Tibial nerve (tissue), 4 donors: ENCODE measurements at places on chromosomes 4 and X.

DNA sequence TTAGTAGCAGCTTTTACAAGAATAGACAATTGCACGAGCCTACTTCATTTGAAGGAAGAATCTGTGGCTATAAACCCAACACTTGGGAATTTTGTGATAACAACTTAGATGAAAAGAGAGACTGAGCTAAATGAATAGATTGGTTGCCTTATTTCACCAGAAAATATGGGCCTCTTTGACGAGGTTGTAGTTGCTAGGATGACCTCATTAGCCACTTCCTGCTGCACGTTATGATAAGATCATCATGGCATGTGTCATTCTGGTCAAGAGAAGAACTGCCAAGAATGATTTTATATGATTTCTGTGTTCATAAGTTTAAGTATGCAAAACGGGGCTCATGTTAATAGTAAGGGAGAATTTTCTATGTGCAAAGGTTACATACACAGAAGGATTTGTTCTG is 321.9 kb upstream of the GIMD1 start:
- H3K27ac ChIP-seq, result no peak overlapping the region
- no peaks in the 10 kb centered on the region for H3K4me1 ChIP-seq
- H3K4me3 ChIP-seq, result no peak overlapping the region
- no peaks in the 10 kb centered on the region for H3K36me3 ChIP-seq
- no peaks in the 10 kb centered on the region for H3K27me3 ChIP-seq

DNA sequence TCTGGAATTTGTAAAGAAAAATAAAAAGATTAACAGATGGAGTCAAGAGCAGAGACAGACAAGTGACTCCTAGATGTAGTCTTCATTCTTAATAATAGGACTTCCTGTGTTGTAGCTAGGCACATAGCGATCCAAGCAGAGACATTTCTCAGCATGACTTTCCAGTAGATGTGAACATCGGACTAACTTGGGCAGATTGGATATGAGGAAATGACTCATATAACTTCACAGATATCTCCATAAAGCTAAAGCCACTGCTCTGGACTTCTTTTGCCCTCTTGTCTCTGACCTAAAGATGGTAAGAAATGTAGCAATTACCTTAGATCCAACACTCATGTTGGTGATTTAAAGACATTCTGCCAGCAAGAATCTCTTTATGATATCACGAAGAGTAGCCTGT is 131.7 kb downstream of the EPHA5 start:
- no peak overlapping the region for H3K4me3 ChIP-seq
- no peaks in the 10 kb centered on the region for H3K36me3 ChIP-seq
- no peak for DNase-seq
- H3K4me1 ChIP-seq, result no peaks in the 10 kb centered on the region
- no peak overlapping the region for H3K27ac ChIP-seq
- H3K27me3 ChIP-seq, result no peaks in the 10 kb centered on the region

GRCh38 chrX:101393530-101394305 is 2.9 kb downstream of the RPL36A start:
- DNase-seq, result no peak
- no peak overlapping the region for H3K4me3 ChIP-seq
- H3K27me3 ChIP-seq, result peaks cover 3% of the 10 kb centered on the region
- no peak overlapping the region for H3K27ac ChIP-seq
- H3K36me3 ChIP-seq, result no peaks in the 10 kb centered on the region

DNA sequence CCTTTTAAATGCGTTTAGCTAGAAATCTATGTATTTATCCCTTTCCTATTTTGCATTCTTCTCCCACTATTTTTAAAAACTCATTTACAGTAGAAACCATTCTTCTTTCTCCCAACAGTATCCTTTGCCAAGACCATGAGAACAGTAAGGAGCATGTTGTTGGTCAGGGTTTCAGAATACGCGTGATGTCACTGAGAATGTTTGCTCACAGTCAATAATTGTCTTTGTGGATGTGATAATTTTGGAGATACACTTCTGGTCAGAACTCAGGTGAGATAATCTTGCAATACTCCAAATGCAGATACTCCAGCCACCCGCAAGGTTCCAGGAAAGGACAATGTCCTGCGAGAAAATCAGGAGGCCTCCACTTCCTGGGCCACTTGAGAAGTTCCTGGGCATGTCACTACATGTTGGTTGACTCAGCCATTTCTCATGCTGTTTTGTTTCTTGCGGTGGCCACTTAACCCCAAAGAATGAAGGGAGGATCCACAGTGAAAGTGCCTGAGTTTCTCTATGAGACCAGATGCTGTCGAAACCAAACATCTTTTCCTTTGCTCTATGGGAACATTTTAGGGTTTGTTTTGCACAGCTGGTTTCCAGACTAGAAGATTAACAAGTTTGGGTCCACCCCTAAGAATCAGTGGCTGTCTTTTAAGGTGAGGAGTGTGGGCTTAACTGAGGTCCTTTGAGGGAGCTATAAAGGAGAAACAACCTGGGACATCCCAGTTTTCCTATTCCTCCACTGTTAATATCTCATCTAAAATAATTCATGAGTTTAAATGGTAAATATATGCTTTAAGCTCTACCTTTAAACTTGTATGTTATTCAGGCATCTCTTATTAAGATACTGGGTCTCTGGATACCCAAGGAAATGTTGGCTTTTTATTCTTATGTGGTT is 116.0 kb downstream of the SOWAHB start:
- no peaks in the 10 kb centered on the region for H3K4me1 ChIP-seq
- H3K27ac ChIP-seq, result peak overlapping the region; percentile 54
- no peak overlapping the region for H3K4me3 ChIP-seq
- no peak for DNase-seq
- no peaks in the 10 kb centered on the region for H3K36me3 ChIP-seq

GRCh38 chrX:134460862-134461220 is 876 bp downstream of the HPRT1 start:
- DNase-seq, result no peak
- H3K36me3 ChIP-seq, result no peaks in the 10 kb centered on the region
- no peak overlapping the region for H3K27ac ChIP-seq
- peak overlapping the region; percentile 86 for H3K4me3 ChIP-seq
- H3K27me3 ChIP-seq, result no peaks in the 10 kb centered on the region
- H3K4me1 ChIP-seq, result no peaks in the 10 kb centered on the region

- H3K27ac ChIP-seq, result no peak overlapping the region
- no peaks in the 10 kb centered on the region for H3K4me1 ChIP-seq
- no peak overlapping the region for H3K4me3 ChIP-seq
These were observed 28.3 kb upstream of the AP1S2 start for GRCh38 chrX:15882704-15883539.

DNA sequence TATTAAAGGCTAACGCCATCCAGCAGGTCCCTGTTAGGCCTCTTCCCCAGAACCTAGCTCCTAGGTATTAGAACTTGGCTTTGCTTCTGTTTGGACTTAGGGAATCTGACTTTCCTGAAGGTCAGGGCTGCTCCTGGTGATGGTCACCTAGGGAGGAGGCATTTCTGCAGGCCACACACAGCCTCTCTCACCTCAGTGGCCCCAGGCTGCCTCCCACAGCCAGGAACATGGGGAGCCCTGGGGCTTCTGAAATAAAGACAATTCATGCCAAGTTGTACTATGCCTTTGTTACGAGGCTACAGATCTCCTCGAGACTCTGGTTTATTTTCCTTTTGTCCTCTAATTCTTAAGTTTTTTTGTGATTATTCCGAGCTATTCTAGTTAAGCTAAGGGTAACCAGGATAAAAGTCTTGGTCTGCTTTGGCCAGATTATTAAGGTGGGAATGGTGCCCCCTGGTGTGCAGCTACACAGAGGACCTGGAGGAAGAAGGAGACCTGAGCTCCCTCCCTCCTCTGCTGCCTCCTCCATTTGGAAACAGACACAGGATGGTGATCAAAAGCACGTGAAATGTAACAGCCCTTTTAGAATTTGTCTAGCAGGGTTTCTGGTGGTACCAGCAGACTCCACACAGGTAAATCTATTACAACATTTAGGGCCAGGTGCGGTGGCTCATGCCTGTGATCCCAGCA is 131.0 kb downstream of the DCLK2 start:
- H3K4me3 ChIP-seq, result no peak overlapping the region
- H3K27ac ChIP-seq, result no peak overlapping the region
- peak; percentile 41 for DNase-seq
- H3K36me3 ChIP-seq, result no peaks in the 10 kb centered on the region
- no peaks in the 10 kb centered on the region for H3K27me3 ChIP-seq
- peaks cover 14% of the 10 kb centered on the region for H3K4me1 ChIP-seq

DNA sequence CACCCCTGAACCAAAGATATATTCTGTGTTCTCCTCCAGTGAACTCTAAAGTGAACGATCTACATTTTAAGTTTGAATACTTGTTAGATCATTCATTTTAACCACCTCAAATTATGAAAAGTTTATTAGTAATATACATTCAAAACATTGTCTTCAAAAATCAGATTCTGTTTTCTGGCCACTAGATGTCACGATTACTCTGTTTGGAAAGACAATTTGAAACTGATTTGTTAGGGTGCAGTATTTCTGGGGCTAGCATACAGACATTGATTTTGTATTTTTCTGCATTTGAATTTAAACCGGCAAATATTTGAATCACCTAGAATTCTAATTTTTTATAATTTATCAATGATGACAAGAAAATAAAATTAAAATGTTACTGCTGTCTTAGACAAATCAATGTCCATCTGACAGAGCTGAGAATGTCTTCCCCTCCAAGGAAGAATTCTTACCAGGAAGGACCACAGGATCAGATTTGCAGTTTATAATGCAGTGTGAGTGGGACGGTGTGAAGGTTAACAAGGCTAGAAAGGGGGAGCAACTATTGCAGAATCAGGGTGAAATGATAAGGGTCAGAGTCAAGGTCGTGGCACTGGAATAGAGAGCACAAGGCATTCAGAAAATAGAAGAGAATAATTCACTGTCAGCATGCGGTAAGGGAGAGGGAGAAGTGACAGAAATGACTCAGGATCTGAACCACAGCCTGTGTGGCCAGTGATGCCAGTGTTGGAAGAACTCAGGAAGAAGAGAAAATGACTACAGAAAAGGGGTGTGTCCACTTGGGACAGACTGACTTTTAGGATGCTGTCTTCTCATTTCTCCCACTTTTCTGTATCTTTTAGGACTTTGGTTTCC is 91.6 kb downstream of the ANXA10 start:
- H3K36me3 ChIP-seq, result no peaks in the 10 kb centered on the region
- H3K4me3 ChIP-seq, result no peak overlapping the region
- no peaks in the 10 kb centered on the region for H3K27me3 ChIP-seq
- H3K27ac ChIP-seq, result no peak overlapping the region
- DNase-seq, result no peak

- H3K36me3 ChIP-seq, result no peaks in the 10 kb centered on the region
- no peak for DNase-seq
- no peaks in the 10 kb centered on the region for H3K27me3 ChIP-seq
- H3K4me1 ChIP-seq, result no peaks in the 10 kb centered on the region
- H3K4me3 ChIP-seq, result no peak overlapping the region
These were observed 5.7 kb upstream of the GPR174 start for GRCh38 chrX:79138658-79139241.

DNA sequence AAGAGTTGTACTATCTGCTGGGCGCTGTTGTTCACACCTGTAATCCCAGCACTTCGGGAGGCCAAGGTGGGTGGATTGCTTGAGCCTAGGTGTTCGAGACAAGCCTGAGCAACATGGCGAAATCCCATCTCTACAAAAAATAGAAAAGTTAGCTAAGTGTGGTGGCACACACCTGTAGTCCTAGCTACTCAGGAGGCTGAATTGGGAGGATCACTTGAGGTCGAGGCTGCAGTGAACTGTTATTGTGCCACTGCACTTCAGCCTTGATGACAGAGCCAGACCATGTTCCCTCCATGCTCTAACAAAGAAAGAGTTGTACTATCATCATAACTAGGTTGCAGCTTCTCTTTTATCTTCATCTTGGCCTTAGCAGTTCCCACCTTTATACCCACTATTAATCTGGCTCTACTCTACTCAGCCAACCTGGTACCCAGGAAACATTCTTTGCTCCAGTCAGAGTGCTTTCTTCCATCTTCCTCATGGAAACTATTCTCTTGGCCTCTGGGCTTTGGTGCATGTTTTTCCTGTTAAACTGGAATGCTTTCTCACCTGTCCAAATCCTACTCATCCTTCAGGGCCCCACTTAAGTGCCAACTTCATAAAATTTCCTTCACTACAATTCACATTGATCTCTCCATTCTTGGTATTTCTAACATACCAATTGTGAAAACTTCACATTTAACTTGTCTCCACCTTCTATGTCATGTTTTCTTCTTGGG is 18.2 kb downstream of the FABP2 start:
- no peaks in the 10 kb centered on the region for H3K4me1 ChIP-seq
- no peak overlapping the region for H3K4me3 ChIP-seq
- no peak for DNase-seq

DNA sequence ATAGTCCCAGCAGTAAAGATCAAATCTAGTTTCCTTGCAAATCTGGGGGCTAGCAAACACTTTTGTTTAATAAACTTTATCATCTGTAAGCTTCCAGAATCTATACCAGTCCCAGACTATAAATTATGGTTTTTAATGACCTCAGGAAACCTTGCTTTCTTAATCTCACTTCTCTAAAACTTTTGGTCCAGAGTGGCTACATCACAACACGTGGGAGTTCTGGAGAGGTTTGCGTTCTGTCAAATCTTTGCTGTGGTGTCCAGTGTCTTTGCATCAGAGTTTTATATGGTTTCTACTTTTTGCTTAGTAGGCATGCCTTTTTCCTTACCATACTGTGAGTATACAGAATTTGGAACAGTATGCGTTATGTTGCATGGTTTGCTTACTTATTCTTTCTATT is 193.9 kb downstream of the ANK2 start:
- H3K4me1 ChIP-seq, result no peaks in the 10 kb centered on the region
- H3K4me3 ChIP-seq, result no peak overlapping the region
